ENCODE measurements at places on chromosomes 12 and 14. TPM values are rescaled to one million over a fixed set of nuclear protein-coding genes. Genes with fewer than 3 reads are reported as not detected.
A peak's percentile ranks its signal among the peaks of the same experiment; 100 is the strongest.

DNA sequence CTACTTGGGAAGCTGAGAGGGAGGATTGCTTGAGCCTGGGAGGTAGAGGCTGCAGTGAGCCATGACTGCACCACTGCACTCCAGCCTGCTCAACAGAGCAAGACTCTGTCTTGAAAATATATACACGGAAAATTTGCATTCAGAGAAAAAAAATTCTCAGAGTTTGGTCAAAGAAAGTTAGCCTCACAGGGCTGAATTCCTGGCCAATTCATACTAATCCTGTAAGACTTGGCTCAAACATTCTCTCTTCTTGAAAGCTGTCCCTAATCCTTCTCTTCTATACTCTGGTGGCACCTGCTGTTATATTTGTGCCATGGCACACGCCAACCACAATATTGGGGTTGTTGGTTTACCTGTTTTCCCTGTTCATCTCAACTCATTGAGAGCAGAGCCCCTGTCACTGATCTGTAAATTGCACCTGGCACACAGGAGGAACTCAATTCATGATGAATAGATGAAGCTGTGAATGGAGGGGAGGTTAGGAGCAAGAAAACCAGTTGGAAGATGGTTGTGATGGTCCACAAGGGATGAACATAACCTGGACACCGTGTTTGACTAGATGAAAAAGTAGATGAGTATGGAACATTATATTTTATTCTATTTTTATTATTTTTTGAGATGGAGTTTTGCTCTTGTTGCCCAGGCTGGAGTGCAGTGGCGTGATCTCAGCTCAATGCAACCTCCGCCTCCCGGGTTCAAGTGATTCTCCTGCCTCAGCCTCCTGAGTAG, 36.8 kb upstream of the SPTSSA start:
- peak; percentile 24 for DNase-seq

DNA sequence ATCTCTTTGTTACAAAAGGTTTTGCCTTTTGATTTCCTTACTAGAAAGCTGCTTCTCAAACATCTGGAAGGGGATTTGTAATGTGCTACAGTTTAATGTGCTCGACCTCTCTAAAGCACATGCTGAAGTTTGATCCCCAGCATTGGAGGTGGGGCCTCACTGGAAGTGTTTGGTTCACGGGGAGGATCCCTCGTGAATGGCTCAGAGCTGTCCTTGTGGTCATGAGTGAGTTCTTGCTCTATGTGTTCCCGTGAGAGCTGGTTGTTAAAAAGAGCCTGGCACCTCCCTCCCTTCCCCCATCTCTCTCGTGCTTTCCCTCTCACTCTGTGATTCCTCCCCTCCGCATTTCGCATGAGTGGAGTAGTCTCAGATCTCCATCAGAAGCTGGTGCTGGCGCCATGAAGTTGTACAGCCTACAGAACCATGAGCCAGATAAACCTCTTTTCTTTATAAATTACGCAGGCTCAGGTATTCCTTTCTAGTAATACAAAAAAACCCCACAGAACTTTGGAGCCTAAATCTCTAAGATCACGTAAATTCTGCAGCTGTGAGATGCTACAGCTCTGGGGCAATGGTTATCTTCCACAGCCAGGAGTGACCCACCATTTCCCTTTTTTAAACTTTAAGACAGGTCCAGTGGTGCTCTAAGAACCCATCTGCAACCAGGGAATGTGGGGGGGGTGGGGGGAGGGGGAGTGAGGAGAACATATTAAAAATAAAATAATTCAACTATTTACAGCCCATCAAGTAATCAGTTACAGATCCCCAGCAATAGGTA, 214.4 kb downstream of the FOXN3 start:
- no peak for DNase-seq

- no peak for DNase-seq
Observed at GRCh38 chr12:49146406-49146805, 15.2 kb upstream of the TUBA1B start.

- peak; percentile 77 for DNase-seq
Observed at GRCh38 chr14:67532998-67533753, at the start of gene PLEKHH1. Gene PLEKHH1 (plus strand): TSS chr14:67533290. CDS start chr14:67541868, 8,578 bp downstream.

- DNase-seq = no peak
Observed at GRCh38 chr14:81366884-81367283, 33.2 kb downstream of the STON2 start.

GRCh38 chr14:90549794-90550641, 153.2 kb downstream of the CALM1 start:
- DNase-seq = no peak

MORN3 gene
- 0.69 TPM for total RNA-seq

- no peak for DNase-seq
Observed at GRCh38 chr14:89476354-89476896, 59.4 kb upstream of the FOXN3 start.

DNA sequence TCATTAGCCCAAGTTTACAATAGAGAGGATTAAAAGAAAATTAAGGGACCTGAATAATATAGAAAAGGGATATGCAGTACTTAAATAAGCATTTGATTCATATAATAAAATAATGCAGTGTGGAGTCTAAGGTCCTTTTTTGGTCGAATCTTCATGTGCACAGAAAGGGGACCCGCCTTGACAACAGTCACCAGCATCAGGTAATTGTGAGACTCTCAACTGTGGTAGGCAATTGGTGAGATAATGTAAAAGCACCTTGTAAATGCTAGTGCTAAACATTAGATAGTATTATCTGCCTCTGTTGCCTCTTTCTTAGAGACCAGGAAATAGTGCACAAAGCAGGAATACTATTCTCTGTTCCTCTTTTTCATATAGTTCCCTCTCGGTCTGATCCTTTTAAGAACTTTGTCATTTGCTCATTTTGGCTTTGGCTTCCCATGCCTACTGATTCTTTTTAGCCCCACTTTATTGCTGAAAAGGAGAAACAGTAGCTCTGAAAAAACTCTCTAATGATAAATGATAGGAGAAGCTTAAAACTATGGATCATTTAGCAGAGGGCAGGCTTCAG, 17.5 kb downstream of the CHPT1 start:
- no peak for DNase-seq

CDH24 gene
- 22.1 TPM for total RNA-seq

GRCh38 chr12:108305991-108306501, 33.1 kb downstream of the CMKLR1 start:
- no peak for DNase-seq

OVCH1 gene
- not detected for total RNA-seq

DNA sequence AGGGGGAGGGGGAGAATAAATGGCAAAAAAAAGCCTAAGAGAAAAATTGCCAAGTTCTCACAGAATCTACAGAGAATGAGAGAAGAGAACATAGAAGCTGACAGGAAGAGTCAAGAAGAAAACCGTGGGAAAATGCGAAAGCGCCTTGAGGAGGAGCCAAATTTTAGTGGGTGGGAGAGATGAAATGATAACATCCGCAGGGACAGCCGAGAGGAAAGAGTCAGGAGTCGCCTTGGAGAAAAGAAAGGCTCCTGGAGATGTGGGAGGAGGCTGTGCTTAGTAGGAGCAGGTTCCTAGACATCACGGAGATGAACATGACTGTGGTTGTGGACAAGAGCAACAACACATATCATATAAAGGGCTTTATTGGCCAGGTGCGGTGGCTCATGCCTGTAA, 49.4 kb downstream of the PHLDA1 start:
- DNase-seq = no peak

BTBD7 gene
- 45.1 TPM for total RNA-seq

INSM2 gene
- total RNA-seq = not detected

DAO gene
- total RNA-seq = not detected

DNA sequence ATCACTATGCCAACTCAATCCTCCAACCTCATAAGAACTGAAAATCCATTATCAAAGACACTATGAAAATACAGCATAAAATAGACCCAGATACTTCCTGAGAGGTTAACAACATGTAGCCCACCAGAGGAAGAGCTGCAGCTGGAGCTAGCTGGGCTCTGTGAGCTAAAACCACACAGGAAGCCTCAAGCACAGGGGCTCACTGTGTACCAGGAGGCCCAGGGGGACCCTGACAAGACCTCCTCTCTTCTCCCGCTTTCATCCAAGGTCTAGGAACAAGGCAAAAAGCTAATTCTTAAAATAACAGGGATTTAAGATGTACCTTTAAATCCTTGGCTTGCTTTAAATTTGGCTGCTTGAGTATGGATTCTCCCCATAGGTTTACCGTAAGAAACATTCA, 53.6 kb downstream of the EIF2S3B start:
- no peak for DNase-seq

CHFR gene
- 35.2 TPM for total RNA-seq

AJUBA gene
- 53.3 TPM for total RNA-seq

KRT72 gene
- total RNA-seq = not detected

DNA sequence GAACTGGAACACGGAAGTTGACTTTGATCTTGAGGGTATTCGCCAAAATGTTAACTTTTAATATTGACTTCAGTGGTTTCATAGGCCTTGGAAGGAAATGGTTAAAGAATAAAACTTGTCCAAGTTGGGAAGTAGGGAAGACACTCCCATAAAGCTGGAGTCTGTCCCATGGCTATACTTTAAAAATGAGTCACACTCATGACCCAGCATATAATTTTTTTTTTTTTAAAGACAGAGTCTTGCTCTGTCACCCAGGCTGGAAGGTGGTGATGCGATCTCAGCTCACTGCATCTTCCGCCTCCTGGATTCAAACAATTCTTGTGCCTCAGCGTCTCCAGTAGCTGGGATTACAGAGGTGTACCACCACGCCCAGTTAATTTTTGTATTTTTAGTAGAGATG, 19.6 kb downstream of the TMPRSS12 start:
- DNase-seq = no peak

GRCh38 chr12:115667116-115667515, 610.4 kb downstream of the MED13L start:
- no peak for DNase-seq

CMKLR1 gene
- total RNA-seq = 8.4 TPM

All from mucosa of gallbladder (tissue), 1 donor.